Activated T-cell treated with anti-CD3 and anti-CD28 coated beads, Interleukin-2, amount 50 U/mL, for 72 hours (primary cell): ENCODE measurements at places on chromosomes 3 and 15. TPM values are rescaled to one million over a fixed set of nuclear protein-coding genes. Genes with fewer than 3 reads are reported as not detected.

DNA sequence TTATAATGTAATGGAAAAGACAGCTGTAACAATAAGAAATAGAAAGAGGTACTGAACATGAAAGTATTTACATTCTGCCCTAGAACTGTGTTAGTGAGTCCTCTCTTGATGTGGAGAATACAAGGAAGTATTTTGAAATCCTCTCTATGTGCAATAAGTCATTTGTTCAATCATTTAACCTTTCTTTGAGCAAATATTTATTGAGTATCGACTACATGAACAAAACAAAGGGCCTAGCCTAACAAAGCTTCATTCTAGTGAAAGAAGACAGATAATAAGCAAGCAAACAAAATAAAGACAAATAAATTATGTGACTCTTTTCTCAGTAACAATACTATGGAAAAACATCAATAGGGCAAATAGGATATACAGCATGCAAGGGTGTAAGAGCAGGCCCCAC, 354.9 kb upstream of the ATP11B start:
- H3K27ac ChIP-seq = no peak overlapping the region
- no peaks in the 10 kb centered on the region for H3K4me1 ChIP-seq
- no peaks in the 10 kb centered on the region for H3K36me3 ChIP-seq
- DNase-seq = no peak

GRCh38 chr15:40934457-40934856, 5.3 kb downstream of the DLL4 start:
- H3K27ac ChIP-seq = no peak overlapping the region
- no peak for DNase-seq
- H3K4me3 ChIP-seq = no peak overlapping the region
- peaks cover 37% of the 10 kb centered on the region for H3K27me3 ChIP-seq
- no peaks in the 10 kb centered on the region for H3K36me3 ChIP-seq

Gene GRM2
- 2.0 TPM for total RNA-seq

DNA sequence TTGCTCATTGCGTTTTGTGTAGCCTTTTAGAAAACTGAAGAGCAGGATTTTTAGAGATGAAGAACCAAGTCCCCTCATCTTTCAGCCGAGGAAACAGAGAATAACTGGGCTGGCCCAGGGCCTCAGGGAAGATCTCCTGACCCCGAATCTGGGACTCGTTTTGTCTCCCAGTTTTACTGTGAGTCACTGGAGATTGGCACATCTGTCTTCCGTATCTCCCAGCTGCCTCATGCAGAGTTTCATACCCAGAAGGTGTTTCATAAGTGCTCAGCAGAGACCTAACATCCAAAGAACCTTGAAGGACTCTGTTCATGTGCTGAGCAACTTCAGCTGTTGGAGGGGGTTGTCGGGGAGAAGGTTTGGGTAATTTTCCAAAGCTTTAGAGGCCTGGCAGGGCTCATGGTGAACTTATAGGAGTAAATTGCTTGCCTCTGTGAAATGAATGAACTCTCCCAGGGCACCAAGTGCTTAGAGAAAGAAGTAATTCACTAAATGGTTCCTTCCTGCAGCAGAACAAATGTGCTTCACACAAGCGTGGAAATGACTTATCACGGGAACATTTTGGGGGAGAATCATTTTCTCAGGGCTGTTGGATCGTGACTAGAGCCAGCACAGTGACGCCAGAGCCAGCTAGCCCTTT, 121.4 kb downstream of the FAM43A start:
- no peak for DNase-seq
- no peak overlapping the region for H3K27ac ChIP-seq
- peaks cover 36% of the 10 kb centered on the region for H3K27me3 ChIP-seq
- H3K36me3 ChIP-seq = no peaks in the 10 kb centered on the region
- no peaks in the 10 kb centered on the region for H3K4me1 ChIP-seq

- no peaks in the 10 kb centered on the region for H3K27me3 ChIP-seq
- no peak overlapping the region for H3K27ac ChIP-seq
- H3K36me3 ChIP-seq = no peaks in the 10 kb centered on the region
- H3K4me1 ChIP-seq = peaks cover 39% of the 10 kb centered on the region
- no peak for DNase-seq
Measured at GRCh38 chr3:119350114-119350513, 55.9 kb downstream of the ARHGAP31 start.

GRCh38 chr3:99586701-99587100, 51.7 kb upstream of the COL8A1 start:
- H3K36me3 ChIP-seq = no peaks in the 10 kb centered on the region
- H3K27me3 ChIP-seq = peaks cover 10% of the 10 kb centered on the region
- DNase-seq = no peak
- no peak overlapping the region for H3K27ac ChIP-seq
- H3K4me1 ChIP-seq = no peaks in the 10 kb centered on the region
- no peak overlapping the region for H3K4me3 ChIP-seq

Gene SAXO2
- total RNA-seq = 1.1 TPM

Gene BFSP2
- total RNA-seq = not detected

DNA sequence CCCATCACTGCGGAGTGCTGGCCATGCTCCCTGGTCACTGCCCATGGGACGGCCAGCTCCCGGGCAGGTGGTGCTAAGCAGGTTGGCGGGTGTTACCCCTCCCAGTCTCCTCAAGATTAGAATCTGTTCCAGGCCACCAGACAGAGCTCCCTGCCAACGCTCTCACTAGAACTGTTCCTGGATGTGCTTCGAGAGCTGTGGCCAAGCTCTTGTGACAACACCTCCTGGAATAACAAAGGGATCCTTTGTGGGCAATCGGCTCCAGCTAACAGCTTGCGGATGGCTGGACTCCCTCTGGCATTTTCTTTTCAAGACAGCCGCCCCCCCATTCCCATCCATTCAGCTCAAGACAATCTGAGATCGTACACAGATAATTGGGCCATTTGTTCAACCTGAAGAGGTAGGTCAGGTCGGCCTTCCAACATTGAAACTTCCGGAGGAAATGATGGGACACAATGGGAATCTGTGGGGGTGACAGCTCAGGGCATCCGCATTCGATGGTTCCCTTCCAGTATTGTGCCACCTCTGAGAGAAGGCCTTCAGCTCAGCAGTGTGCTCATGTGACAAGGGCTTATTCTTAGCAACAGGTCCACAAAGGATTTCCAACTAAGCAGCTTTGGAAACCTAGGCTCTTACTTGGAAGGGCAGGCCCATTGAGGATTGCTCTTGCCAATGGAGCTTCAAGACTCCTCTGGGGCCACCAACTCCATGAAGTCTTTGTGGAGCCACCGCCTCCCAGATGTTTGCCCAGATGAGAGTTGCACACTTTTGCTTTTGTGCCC, 11.6 kb upstream of the EPHB3 start:
- H3K27ac ChIP-seq = no peak overlapping the region
- peaks cover 5% of the 10 kb centered on the region for H3K4me1 ChIP-seq
- no peak for DNase-seq
- no peak overlapping the region for H3K4me3 ChIP-seq
- peaks cover 5% of the 10 kb centered on the region for H3K27me3 ChIP-seq

Gene CFAP161
- total RNA-seq = not detected

Gene MCF2L2
- 7.6 TPM for total RNA-seq
